Stimulated activated CD8-positive, alpha-beta memory T cell treated with anti-CD3 and anti-CD28 coated beads, Interleukin-4, amount 100 ng/mL, for 4 hours (primary cell): ENCODE measurements at places on chromosomes 16 and 17.

DNA sequence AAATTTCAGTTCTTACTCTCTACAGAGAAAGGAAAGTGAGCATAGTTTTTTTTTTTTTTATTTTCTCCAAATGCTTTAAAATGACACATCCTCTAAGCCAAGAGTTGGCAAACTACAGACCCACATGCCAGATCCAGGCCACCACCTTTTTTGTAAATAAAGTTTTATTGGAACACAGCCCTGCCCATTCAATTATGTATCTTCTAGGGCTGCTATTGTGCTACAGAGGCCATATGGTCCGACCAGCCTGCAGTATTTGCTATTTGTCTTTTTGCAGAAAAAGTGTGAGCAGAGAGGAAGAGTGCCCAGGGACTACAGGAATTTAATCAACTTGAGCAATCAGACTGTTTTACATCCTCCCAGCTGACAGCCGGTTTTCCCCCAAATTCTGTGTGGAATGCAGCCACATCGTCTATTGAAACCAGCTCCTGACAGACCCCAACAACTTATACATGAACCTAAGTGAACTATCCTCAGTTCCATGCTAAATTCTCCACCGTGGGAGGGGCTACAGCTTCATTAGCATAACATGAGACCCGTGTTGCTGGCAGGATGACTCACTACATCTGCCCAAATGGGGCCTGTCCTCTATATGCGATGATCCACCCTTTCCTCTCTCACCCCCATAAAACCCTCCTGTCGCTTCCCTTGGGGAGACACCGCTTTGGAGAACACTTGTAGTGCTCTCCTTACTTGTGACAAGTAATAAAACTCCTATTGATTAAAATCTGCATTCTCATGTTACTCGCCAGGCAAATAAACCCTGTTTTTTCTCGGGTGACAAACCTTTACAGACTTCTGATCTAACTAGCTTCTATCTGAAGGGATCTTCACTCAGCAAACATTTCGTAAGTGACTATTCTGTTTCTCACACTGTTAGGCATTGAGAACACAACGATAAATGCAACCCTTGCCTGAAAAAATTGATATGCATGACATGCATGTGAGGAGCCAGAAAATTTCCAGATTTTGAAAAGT lies 149.4 kb upstream of the HS3ST3A1 start:
- DNase-seq, result no peak

GRCh38 chr16:11621920-11622651 lies 35.4 kb upstream of the LITAF start:
- no peak for DNase-seq

DNA sequence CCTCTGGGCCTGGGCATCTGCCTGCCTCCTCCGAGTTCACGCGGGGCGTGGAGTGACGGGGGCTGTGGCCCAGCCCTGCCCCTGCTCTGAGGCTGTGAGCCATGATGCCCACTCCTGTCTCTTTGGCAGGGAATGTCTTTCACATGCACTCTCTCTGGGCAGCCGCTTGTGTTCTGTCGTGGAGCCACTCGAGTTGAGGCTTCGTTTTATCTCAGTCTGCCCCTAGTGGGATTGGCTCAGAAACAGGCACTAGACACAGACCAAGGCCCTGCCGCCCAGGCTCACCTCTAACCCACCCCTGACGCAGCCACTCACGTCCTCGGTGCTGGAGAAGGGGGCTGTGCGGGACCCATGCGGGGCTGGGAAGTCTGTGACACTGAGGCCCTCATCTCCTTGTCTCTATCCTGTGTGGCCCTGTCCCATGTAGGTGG lies 67.5 kb upstream of the KCTD5 start:
- DNase-seq, result no peak

- DNase-seq, result no peak
These were observed 10.9 kb downstream of the DLX4 start for GRCh38 chr17:49979748-49980479.

GRCh38 chr16:13756411-13757140 lies 163.4 kb upstream of the ERCC4 start:
- no peak for DNase-seq

- DNase-seq, result no peak
These were observed 13.1 kb downstream of the ABCA9 start for GRCh38 chr17:69047368-69048263.

DNA sequence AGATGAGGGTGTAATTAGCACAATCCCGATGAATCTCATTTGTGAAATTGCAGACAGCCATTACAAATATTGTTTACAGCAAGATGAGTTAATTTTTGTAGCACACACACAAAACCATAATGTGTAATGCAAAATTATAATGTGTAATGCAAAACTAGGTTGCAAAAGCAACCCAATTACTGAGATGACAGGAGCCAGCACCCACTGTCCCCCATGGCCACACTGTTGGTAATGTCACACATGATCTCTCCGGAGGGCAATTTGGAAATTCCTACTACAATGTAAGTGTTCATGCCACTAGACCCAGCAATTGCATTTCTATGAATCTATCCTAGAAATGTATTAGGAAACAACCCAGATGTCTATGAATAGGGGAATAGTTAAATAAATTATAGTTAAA lies 76.9 kb downstream of the MARF1 start:
- no peak for DNase-seq

- DNase-seq, result no peak
These were observed 21.8 kb downstream of the XYLT1 start for GRCh38 chr16:17448640-17449638.

DNA sequence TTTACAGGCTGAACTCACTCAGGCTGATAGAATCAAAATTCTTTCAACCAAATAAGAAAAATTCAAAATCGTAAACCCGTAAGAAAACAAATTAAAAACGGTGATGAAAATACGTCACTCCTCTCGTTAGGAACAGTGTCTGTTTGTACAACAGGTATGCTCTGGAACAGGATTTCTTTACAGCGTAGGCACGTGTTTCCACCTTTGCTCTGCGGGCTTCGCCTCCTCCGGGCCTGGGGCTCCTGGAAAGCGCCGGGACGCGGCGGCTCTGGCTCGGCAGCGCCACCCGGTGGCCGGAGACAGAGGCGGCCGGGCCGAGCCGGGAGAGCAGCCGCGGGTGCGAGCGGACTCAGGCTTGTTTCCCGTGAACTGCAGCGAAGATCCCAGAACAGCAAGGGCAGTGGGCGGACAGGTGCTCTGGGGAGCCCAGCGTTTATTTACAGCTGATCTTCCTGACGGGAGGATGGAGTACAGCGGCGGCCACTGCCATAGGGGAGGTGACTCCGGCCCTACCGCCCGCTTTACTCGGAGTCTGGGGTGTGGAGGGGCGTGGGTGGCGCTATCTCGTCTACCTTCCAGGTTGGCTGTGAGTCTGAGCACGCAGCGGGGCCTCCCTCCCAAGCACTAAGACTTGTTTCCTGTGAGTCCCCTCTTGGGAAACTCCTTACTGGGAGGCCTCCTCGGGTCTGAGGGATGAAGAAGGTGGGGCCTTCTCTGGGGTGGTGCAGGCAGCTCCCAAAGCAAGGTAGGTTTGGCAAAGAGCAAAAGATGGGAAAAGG lies 40.5 kb upstream of the ATP2A3 start:
- DNase-seq, result no peak

- DNase-seq, result no peak
These were observed 16.9 kb upstream of the TNFRSF13B start for GRCh38 chr17:16988749-16989229.

DNA sequence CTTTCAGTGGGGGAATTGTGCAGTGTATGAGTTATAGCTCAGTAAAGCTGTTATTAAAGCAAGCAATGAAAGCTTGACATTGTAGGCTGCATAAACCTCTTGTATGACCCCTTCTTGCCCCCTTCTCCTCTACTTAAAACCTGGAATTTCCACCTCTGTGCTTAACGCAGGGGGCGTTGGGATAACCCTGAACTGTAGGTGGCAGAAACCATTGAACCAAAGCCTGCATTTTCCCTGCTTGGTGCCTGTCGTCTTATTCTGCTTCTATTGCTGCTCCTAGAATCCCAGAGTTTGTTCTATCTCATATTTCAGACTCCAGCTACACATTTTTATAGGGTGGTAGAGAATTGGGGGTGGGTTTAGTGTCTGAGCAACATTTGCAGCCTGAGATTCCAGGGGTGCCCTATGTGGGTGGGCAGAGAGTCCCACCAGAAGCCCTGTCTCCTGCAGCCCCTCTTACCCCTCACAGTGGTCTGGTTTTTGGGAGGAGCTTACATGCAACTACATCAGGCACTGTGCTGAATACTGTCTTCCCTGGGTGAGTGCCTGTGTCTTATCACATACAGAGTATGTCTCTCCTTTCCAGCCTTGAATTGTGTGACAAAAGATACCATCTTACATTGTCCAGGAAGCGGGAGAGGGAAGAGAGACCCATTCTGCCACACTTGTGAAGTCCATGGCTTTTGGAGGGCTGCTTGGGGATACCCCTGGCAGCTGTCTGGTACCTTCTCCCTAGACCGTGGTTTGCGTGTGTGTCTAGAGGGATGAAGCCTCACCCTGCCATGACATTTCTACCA lies 407.7 kb upstream of the EEF2KMT start:
- DNase-seq, result no peak

DNA sequence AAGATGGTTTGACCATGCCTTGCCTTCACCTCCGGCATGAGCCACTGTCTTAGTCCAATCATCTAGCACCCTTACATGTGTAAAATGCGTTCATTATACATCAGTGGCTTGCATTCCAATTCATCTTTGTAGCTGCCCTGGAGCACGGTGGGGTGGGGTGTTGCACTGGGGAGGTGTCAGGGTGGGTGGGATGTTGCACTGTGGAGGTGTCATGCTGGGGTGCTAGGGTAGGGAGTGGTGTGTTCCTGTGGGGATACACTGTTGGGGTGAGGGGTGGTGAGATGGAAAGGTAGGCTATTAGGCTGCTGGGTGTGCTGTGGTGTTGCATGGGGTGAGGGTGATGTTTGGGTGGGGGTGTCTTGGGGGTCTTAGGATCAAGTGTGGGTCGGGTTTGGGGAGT lies 47.0 kb downstream of the NLRC5 start:
- no peak for DNase-seq

GRCh38 chr17:79942591-79943346 lies 92.9 kb downstream of the TBC1D16 start:
- no peak for DNase-seq

DNA sequence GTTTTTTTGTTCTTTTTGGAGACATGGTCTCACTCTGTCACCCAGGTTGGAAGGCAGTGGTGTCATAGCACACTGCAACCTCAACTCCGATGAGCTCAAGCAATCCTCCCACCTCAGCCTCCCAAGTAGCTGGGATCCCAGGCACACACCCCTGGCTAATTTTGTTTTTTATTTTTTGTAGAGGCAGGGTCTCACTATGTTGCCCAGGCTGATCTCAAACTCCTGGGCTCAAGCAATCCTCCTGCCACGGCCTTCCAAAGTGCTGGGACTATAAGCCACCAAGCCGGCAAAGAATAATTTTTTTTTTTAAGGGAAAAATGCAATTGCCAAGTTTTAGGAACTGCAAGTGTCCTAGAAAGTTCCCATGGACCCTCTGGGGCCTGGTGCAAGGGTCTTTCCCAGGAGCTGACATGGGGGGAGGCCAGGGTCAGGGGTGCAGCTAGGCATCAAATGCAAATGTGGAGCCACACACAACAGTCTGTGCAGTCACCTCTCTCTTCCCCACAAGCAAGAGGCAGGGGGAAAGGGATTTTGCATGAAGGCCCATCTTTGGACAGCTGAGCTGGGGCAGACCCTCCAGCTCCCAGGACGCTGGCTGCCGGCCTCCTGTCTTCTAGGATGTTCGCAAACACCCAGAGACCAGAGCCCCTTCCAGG lies 20.1 kb upstream of the BCAR1 start:
- DNase-seq, result no peak

DNA sequence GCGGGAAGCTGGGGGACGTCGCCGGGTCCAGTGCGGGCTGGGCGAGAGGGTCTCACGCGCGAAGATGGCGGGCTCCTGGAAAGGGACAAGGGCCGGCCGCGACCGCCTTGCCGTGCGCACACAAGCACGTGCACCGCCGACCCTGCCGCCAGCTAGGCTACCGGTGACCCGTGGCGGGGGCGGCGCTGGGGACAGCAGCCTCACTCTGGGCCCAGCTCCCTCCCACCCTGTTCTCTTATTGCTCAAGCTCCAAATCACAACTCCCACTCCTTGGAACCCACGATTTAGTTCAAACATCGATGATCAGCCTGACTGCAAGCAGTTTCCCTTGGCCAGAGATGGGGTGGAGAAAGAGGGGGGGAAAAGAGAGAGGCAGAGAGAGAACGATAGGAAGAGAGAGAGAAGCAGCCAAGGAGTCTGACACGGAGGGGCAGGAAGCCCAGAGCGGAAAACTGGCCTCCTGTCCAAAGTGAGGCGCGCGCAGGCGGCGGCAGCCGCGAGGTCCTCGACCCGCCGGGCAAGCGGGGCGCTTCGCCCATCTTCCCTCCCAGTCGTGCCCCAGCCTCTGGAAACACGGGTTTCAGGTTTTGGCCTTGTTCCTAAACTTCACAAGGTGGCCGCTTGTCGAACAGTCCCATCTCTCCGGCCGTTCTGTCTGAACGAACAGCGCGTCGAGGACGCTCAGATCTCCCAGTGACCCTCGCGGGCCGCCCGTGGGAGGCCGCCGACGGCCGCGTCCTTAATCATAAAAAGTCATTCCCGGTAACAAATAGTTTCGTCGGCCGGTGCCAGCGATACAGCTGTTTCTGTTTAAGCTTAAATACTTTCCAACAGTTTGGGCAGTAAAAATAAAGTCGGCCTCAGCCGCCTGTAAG lies 1.7 kb upstream of the CBX8 start:
- DNase-seq, result no peak

DNA sequence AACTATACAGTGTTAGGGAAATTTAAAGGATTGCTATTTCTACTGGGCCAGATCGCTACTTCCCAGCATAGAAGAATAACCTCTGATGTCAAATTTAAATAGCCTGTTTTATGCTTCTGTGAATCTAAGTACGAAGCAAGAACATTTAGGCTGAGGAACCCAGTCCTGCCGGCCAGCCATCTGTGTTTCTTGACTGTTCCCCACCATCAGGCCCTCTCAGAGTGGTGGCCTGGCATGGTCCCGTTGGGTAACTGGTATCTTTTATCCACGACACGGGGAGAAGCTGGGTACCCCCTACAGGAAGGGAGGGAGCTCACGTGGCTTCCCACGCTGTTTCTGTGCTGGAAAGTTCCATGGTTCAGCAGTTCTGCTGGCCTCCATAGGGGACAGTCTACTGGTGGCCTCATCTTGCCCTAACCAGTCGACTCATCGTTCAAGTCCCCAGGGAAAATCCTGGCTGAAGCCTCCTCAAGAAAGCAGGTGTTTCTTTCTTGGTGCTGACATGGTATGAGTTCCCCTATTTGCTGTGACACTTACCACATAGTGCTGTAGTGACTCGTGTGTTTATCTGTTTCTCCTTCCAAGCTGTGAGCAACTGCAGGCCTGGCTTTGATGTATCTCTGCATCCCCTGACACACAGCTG lies 201.7 kb upstream of the NLRP1 start:
- no peak for DNase-seq

DNA sequence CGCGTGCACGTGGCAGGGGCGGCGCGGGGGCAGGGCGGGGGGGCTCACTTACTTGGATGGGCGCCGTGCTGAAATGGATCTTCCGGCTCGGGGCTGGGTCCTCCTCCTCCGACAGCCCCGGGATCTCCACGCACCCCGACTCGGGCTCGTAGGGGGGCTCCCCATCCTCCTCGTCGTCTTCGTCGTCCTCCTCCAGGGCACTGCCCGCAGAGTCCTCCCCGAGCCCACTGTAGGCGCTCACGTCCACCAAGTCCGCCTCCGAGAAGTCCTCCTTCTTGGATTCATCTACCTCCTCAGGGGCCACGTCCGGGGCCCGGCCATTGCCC lies 1.4 kb downstream of the PPP1R9B start:
- DNase-seq, result no peak
